ENCODE measurements at places on chromosomes 2 and 18.
A peak's percentile ranks its signal among the peaks of the same experiment; 100 is the strongest.

- peak; percentile 47 for DNase-seq
These were observed 27.9 kb upstream of the ASNSD1 start for GRCh38 chr2:189633392-189633811.

- no peak for DNase-seq
These were observed 23.5 kb downstream of the CAPN14 start for GRCh38 chr2:31193806-31194205.

DNA sequence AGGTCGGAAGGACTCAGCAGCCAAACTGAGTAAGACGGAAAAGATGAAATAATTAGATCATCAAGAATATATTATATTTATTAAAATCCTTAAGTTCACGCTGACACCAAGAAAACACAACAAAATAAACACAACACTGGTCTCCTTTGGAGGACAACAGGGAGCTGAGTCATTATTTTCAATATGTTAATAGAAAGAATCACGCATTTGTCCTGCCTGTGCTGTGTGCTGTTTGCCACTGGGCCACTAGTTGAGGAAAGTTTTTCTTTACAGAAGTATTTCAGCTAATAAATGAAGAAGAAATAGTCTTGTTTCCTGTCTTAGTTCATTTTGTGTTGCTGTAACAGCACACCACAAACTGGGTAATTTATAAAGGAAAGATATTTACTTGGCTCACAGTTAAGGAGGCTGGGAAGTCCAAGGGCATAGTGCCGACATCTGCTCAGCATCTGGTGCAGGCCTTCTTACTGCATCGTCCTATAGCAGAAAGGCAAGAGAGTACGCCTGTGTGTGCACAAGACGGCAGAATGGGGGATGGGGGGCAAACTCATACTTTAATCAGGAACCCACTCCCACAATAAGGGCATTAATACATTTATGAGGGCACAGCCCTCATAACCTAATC, 88.0 kb downstream of the TCF7L1 start:
- DNase-seq: no peak

GRCh38 chr2:192194866-192195547, at the start of gene TMEFF2:
Gene TMEFF2, minus strand, starts transcription at chr2:192194933. Its CDS starts 409 bp downstream, at chr2:192194524.
- DNase-seq: peak; percentile 35

DNA sequence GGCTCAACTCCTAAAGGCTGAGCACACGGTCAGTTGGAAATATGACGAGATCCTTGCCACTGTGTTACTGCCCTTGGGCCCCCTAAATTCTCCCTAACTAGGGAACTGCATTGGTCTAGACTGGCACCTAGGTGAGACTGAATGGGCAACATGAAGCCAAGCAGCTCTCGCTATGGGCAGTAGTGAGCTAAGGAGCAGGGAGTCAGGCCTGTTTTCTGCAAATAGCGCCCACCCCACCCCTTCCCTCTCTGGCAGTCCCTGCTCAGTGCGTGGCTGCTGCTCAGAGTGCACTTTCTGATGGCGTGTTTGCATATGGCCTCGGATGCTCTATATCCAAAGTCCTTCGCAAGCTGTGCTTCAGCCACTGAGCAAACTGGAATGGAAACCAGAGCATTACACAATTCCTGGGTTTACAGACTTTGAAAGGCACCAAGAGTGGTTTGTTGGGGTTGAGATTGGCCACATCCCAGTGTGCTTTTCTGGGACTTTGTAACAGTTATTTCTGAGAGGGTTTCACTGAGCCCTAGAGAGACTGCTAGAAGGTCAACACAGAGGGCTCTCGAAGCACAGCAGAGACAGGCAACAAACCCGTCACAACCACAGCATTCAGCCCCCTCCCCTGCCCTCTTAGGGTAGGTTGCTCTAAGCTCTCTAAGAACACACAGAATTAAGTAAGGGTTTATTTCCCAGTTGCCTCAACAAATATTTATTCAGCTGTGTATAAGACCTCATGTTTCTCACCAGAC, 419.9 kb downstream of the STK39 start:
- DNase-seq: no peak

DNA sequence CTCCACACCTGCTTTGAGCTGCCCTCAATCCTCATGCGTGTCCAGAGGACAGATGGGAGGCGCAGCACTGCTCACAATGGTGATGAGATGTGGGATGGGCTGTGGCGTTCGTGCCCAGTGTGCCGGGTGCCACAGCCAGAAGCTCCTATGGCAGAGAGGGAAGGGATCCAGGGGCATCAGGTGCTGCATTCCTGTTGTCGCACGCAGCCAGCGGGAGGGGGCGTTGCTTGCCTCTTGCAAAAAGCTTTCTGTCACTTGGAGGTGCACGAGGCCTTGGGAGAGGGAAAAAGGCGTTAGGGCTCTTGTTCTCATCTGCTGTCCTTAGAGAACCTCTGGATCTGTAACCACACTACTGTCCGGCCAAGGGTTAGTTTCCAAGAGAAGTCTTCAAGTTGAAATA, 29.2 kb upstream of the ALLC start:
- DNase-seq: no peak

GRCh38 chr2:897091-897490, 53.6 kb upstream of the SNTG2 start:
- no peak for DNase-seq

- DNase-seq: no peak
These were observed 1420.3 kb upstream of the PIK3C3 start for GRCh38 chr18:40534723-40535122.

GRCh38 chr18:71431171-71431570, 1113.0 kb downstream of the CBLN2 start:
- DNase-seq: no peak

GRCh38 chr2:162317861-162318327, 590 bp downstream of the IFIH1 start:
- DNase-seq: peak; percentile 28

- peak; percentile 27 for DNase-seq
These were observed 230.9 kb upstream of the SLC14A2 start for GRCh38 chr18:45384137-45384961.

DNA sequence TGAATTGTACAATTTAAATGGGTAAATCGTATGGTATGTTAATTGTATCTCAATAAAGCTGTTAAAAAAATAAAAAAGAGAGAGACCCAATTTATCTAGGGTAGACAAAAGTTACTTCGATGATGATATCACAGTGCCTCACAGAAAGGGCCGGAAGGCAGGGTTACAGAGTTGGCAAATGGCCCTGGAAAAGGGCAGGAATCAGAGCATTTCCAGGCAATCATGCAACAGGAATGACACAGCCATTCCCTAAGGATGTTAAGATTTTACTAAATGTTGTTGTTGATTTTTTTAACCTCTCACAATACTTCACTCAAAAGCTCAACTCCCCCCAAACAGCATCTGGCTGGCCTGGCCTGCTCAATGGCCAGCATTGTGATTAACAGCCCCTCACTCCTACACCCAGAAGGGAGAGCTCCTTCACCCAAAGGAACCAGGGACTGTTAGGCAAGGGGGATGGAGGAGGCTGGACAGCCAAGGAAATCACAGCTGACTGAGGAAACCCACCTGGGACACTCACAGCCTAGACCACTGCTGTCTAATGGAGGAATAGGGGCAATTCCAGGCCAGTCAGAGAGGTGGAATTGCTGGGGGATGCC, 7.7 kb upstream of the SP100 start:
- DNase-seq: no peak

- no peak for DNase-seq
These were observed 46.4 kb downstream of the RALB start for GRCh38 chr2:120299004-120299403.

- DNase-seq: no peak
These were observed 18.9 kb upstream of the ANKRD62 start for GRCh38 chr18:12074736-12075135.

GRCh38 chr2:241701149-241701398, 765 bp upstream of the ING5 start:
- no peak for DNase-seq

DNA sequence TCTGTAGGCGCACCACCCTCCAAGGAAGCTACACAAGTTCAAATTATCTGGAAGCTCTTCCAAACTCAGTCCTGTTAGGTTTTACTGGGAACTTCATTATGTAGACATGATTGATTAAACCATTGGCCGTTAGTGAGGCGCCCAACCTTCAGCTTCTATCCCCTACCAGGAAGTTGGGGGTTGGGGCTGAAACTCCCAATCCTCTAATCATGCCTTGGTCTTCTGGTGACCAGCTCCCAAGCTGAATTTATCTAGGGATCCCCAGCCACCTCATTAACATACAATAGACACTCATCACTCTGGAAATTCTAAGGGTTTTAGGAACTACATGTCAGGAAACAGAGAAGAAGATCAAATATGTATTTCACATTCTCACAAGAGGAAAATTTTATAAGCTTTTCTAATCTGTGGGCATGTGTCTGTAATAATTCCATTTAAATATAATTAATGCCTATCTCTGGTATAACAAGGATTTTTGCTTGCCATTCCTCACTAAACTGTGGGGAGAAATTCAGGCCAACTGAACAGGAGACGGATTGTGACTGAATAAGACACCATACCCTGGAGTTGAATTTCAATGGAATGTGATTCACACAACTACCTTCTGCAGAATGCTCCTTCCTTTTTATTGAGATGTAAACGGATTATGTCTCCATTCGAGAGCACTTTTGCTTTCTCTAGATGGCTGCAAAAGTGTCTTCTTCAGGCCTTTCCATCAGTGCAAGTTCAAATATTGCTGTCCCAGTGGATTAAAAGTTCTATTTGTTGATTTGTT, 328.6 kb downstream of the LRRTM1 start:
- DNase-seq: no peak

GRCh38 chr2:204732019-204732418, 186.7 kb downstream of the PARD3B start:
- DNase-seq: no peak

GRCh38 chr2:69505710-69506109, 68.5 kb upstream of the NFU1 start:
- DNase-seq: no peak

DNA sequence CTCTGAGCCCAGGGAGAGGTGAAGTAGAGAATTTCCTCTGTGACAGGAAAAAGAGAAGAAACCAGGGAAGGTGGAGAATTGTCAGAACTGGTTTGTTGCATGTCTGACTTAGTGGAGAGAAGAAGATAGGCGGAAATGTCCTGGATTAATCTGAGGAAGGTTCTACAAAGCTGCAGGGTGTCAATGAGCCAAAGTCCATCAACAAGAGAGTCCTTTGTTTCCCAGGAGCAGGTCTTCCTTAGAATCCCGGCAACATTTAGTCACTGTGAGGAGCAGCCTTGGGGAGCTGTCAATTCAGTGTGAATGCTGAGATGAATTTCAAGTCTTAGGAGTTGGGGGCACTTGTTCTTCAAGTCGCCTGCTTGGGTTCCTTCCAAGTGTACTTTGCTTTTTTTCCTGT, 88.4 kb upstream of the CELF4 start:
- DNase-seq: no peak

DNA sequence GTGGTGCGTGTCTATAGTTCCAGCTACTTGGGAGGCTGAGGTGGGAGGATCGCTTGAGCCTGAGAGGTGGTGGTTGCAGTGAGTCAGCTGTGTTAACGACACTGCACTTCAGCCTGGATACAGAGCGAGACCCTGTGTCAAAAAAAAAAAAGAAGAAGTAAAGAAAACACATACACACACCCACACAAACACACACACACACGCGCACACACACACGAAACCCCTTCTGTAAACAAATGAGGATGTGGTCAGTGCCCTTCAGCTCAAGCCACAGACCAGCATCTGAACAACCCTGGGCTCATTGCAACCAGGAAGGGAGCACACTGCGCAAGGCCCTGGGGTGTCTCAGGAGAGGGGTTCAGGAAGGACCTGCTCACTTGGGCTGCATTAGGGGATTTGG, 47.9 kb upstream of the KCNF1 start:
- peak; percentile 8 for DNase-seq

DNA sequence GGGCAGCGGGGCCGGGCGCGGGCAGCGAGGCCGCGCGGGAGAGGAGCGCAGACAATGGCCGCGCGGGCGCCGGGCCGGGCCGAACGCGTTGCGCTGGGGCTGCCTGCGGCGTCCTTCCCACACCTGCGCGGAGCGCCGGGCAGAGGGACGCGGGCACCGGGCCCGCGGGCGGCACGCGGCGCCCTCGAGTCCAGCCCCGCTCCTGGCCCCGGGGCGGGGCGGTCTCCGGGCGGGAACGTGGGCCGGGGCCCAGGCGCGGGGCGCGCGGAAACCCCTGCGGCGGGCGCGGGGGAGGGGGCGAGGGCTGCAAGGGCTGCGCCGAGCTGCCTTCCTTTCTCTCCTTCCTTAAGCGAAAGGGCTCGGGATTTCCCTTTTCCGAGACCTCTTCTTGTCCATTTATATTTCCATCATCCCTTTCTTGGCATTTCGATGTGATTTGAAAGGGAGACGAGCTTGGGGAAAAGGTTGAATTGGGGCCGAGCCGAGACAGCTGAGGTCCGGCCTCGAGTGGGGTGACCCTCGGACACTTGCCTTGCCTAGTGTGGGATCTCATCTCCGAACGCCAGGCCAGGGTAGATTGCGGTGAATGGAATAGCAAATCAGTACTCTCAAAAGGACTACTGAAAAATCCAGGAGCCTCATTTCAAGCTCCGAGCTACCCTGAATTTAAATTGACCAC, 676 bp downstream of the KLHL23 start:
- DNase-seq: no peak

DNA sequence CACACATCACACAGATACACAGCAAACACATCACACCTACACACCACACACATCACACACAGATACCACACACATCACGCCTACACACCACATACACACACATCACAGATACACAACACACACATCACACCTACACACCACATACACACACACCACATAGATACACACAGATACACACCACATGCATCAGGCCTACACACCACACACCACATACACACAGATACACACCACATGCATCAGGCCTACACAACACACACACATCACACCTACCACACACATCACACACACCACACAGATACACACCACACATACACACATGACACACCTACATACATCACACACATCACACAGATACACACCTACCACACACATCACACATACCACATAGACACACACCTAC, 158.8 kb downstream of the NDUFA10 start:
- DNase-seq: no peak

DNA sequence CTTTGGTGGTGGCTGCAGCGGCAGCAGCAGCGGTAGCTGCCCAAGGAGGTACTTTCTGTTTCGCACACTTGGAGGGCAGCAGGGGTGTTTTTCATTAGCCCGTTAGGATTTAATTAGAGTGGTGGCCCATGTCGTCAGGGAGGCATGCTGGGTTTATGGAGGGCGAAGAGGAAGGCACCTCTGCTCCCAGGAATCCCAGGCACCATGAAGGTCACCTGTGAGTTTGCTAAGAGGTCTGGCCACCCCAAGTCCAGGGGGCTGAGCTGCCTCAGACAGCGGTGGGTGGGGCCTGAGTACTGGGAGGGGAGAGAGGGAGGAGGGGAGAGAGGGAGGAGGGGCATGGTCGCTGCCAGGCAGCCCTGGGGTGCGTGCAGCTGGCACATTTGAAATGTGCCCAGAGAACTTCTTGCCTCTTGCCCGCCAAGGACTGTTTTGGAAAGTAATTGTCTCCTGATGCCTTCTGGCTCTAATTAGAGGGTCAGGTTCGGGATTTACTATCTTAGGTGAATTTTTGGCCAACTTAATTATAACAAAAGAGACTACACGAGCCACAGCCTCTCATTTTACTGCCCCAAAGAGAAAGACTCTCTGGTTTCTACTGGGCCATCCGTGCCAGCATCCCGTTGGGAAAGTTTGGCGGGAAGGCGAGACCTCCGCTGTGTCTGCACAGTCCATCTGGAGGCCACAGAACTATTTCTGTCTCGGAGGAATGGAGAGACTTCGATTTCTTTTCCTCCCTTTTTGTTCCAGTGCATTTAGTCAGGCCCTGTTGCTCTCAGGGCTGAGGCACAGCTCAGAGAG, 62.0 kb downstream of the GLI2 start:
- no peak for DNase-seq
